SK-MEL-5 (cell line): ENCODE measurements at places on chromosomes 13 and 19. TPM values are rescaled to one million over a fixed set of nuclear protein-coding genes. Genes with fewer than 3 reads are reported as not detected.
A peak's percentile ranks its signal among the peaks of the same experiment; 100 is the strongest.

- DNase-seq: no peak
Observed at GRCh38 chr13:102904408-102904862, 58.6 kb downstream of the ERCC5 start.

DNA sequence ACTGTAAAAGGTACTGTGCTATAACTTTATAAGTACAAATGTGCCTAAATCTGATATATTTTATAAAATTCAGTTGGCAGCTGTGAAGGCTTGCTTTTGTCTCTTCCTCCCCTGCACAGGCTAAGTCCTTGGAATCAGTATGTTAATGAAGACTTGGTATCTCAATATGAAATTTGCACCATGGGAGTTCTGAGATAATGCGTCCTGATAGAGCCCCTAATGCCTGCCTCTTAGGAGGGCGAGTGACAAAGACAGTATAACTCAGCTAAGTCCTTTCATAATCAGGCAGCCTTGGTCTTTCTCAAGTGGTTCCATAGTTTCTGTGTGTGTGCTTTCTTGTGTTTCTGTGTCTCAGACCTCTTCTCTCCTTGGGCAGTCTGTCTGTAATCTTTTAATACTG lies 14.7 kb downstream of the LRCH1 start:
- no peak for DNase-seq

GRCh38 chr13:44063467-44063866 lies 183.8 kb downstream of the LACC1 start:
- no peak for DNase-seq

- peak; percentile 11 for DNase-seq
Observed at GRCh38 chr13:85693889-85694511, 105.2 kb downstream of the SLITRK6 start.

- no peak for DNase-seq
Observed at GRCh38 chr13:91893040-91893439, 494.6 kb downstream of the GPC5 start.

- DNase-seq: no peak
Observed at GRCh38 chr13:97240788-97241734, 18.9 kb downstream of the MBNL2 start.

DNA sequence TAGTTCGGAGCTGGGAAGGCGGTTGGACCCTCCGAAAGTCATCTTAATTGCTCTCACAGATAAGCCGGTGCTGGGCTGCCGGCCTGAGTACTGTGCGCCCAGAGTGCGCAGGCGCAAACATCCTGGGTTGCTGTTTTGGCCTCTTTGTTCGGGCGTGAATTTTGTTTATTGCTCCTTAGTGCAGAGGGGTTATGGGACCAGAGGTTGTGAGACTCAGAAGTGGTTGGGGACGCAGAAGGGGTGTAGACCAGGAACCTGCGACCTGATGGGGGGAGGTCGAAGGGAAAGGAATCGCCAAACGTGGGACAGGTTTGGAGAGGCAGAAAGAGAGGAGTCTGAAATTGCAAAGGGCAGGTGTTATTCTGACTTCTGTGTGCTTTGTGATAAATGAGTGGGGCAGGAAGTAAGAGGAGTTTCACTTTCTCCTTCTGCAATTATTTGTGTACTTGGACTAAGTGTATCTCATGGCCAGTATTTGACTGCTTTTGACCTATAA lies 607 bp upstream of the ZNF566 start:
- peak; percentile 93 for DNase-seq

GRCh38 chr19:21912654-21913053 lies 76.7 kb upstream of the ZNF43 start:
- no peak for DNase-seq

GRCh38 chr19:7550987-7551761 lies 15.7 kb downstream of the PNPLA6 start:
- DNase-seq: peak; percentile 34

DNA sequence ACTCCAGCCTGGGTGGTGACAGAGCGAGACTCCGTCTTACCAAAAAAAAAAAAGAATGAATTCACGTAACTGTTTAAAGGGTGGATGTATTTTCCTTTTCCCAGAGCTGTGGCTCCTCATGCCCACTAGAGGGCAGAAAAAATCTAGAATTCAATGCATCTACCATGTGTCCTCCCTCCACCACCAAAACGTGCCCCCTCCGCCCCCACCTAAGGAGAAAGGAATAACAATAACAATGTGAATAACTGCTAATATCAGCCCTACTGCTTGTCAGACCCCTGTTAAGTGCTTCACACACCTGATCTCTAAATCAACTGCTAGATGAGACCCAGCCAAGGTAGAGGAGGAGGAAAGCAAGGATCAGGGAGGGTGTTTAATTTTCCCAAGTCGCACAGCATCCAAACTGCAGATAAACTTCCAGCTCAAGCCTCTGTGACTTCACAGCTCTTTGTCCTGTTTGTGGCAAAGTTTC lies 20.2 kb upstream of the PNMA8B start:
- DNase-seq: peak; percentile 77

DNA sequence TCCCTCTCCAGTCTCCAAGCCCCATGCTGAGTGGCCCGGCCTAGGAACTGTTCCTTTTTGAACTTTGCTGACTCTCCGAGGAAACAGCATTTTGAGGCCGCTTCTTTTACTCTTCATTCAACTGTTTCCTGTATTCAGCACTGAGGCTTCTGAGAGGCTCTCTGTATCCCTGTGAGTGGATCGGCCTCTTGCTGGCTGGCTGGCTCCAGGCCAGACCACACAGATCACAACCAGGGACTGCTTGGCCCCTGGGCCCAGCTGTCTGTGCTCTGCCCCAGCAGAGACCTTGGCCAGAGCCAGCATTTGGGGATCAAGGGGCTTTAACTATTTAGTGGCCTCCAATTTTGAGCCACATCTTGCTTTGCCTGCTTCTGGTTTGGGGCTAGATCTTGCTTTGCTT lies 75.6 kb upstream of the KL start:
- DNase-seq: peak; percentile 15

DNA sequence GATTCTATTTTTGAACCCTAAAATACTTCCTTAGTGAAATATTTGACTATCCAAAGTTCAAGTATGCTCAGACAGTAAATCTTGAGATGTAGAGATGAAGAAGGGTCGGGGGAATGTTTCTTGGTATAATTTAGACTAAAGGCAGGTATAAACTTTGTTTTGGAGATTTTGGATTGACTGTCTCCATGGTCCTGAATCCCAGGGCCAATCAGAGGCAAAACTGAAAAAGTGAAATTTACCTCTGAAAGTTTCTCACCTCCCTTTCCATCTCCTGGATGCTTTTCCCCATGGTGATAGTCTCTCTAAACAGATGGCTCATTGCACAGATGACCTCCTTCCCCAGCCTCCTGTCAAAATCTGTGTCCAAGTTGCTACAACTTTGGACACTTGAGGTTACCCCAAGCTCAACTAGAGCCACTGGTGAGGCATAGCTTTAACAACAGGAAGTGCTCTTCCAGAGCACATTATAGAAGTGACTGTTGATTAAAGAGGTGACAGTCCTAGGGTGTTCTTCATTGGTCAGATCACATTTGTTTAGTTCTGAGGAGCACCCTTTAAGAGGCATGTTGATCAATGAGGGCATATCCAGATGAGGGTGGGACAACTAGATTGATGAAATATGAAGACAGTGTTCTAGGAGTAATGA lies 128.4 kb downstream of the AKAP11 start:
- no peak for DNase-seq

DNA sequence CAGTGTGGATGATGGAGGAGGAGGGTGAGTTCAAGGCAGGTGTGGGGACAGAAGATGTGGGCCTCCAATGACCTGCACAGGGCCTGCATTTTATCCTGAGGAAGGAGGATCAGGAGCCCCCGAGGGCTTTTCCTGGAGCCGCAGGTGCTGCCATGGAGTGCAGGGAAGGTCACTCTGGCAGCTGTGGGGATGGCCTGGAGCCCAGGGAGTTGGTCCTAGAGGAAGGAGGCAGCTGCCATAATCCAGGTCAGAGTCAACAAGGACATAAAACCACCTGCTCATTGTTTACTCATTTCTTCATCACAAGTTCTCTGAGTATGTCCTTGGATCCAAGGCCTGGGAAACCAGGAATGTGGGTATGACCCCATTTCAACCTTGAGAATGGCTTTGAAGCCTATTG lies 87.2 kb downstream of the SCGB2B2 start:
- DNase-seq: no peak

- DNase-seq: no peak
Observed at GRCh38 chr13:43879755-43880181, at the start of gene LACC1. TSS of gene LACC1 (plus strand) at chr13:43879904. CDS start at chr13:43880986, 1,082 bp downstream.

DNA sequence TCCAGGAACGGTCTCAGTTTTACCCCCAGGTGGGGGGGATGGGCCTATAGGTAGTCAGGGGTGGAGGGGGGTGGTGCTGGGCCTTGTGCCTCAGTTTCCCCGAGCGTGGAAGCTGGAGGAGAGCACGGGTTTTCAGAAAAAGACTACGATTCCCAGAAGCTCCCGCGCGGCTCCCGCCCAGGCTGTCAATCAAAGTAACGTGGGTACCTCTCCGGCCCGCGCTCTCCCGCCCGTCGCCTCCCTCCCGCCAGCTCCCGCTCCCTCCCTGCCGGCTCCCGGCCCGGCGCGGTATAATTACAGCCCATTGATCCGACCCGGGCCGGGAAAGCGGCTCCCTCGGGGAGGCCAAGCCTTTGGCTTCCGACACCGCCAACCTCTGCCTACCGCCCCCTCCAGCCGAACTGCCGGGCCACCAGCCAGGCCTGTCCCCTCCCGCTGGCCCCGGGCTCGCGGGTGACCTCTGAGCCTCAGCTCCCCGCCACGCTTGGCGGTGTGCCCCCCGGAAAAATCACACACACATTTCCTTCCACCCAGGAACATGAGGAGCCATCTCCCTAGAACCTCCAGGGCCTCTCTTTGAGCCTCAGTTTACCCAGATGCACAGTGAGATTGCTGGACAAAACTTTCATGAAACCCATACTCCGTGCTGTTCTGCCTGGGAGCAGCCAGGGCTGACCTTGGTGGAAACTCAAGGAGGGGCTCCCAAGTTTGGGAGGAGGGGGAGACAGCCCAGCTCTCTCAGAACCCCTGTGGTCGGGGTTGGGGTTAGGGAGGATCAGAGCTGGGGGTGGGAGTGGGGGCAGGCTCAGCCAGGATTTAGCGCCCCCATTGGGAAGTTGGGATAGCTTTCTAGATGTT lies 7.3 kb upstream of the TLE2 start:
- peak; percentile 89 for DNase-seq

DNA sequence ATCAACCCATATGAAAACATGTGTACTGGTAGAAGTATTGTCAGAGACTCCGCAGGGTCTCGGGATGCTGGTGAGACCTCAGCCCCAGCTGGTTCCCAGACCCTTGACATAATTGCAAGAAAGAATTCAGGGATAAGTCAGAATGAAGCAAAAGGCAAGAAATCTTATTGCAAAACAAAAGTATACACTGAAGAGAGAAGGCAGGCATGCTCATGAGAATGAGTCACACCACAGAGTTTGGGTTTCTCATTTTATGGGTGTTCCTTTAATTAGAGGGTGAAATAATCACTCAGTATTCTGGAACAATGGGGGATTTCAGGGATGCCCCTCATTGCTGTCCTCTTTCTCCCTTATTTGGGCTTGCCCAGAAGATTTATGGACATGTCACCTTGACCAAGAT lies 1423.8 kb upstream of the MIR17HG start:
- peak; percentile 30 for DNase-seq

DNA sequence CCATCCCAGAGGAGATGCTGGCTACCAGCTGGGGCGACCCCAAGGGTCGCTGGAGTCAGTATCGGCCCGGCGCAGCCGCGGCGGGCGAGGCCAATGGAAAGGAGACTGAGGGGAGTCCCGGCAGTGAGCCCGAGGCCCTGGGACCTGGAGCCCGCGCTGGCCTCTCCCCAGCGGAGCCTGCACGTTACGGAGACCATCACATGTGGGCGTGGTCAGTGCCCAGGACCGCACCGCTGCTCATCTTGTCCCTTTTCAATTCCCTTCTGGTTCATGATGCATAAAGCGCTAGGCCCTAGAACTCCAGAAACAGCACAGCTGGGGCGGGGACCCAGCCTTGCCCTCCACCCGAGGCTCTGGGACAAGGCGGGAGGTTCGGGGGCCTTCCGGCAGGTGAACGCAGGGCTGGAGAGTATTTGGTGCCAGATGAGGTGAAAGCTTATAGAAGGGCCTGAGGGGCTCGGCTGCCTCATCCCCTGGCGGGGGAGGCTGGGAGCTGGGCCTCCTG lies 8.0 kb downstream of the C19orf25 start:
- DNase-seq: no peak

- DNase-seq: no peak
Observed at GRCh38 chr13:38902551-38902950, 88.1 kb downstream of the STOML3 start.

DNA sequence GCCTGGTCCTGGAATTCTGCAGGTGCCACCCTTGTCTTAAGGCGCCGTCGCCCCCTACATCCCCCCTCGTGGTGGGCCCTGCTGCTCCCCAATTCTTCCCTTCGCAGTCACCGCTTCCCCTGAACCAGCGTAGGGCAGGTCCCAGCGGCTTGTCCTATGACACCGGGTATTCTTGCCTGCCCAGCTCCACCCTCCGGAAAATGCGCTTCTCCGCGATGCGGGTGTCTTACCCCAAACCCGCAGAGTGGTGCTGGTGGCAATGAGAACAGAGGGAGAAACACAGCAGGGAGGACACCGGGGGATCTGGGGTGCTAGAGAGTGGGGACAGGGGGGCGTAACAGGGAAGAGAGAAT lies 9.0 kb downstream of the ZNF808 start:
- no peak for DNase-seq

- peak; percentile 35 for DNase-seq
Observed at GRCh38 chr19:55467236-55468053, 2.9 kb upstream of the C19orf85 start.

Gene RFPL4AL1
- total RNA-seq: not detected in 2 replicates

Gene UNC13A
- 0.26 and 0.61 TPM in 2 replicates for total RNA-seq

Gene NKPD1
- 0.03 TPM in 1 of 2 replicates, not detected in the other for total RNA-seq

Gene SHISA7
- total RNA-seq: not detected in 2 replicates

Gene OR7E24
- not detected in 2 replicates for total RNA-seq

Gene POSTN
- not detected in 2 replicates for total RNA-seq

Gene LILRB5
- total RNA-seq: not detected in 2 replicates

Gene ELANE
- not detected in 2 replicates for total RNA-seq

Gene PSG11
- 2.0 TPM in 1 of 2 replicates, not detected in the other for total RNA-seq

Gene CFD
- 1.4 and 4.3 TPM in 2 replicates for total RNA-seq

Gene CGB8
- not detected in 2 replicates for total RNA-seq
